ENCODE measurements at places on chromosomes 3 and 15. TPM values are rescaled to one million over a fixed set of nuclear protein-coding genes. Genes with fewer than 3 reads are reported as not detected.

- no peak for DNase-seq
Observed at GRCh38 chr15:56736308-56736707, 3.0 kb upstream of the ZNF280D start.

DNA sequence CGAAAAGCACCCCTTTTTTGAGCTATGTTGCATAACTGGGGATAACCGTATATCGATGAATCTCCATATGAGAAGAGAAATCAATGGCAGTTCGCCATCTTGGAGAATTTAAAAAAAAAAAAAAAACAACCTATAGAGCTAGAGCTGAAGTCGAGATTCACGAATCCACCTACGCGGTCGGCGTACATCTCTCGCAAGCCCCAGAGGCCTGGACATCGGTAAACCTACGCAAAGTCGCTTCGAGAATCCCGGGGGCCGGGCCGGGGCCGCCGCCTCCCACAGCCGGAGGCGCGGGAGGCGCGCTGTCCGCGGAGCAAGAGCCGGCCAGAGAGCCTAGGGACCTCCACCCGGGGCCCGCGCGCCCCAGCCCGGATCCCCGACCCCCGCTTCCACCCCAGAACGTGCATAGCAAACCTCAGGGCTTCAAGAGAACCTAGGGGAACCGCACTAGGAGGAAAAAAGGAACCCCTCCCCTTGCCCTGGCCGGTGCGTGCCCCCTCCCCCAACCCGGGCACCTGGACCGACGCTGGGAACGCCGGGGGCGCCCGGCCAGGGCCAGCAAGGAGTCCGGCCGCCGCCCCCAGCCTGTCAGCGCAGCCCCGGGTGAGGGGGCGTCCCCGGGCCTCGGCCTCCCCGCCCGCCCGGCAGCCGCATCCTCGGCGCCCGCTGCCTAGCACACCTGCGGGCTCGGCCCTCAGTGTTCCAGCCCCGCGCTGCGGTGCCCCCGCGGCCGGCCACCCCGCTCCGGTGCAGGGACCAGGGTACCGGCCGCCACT, 567 bp downstream of the PFN2 start:
- peak; percentile 88 for DNase-seq

- no peak for DNase-seq
Observed at GRCh38 chr3:279325-279724, 82.8 kb downstream of the CHL1 start.

GRCh38 chr3:70315021-70315420, 2.6 kb upstream of the MDFIC2 start:
- no peak for DNase-seq

GRCh38 chr3:171846597-171846996, 3.4 kb downstream of the TMEM212 start:
- no peak for DNase-seq

DNA sequence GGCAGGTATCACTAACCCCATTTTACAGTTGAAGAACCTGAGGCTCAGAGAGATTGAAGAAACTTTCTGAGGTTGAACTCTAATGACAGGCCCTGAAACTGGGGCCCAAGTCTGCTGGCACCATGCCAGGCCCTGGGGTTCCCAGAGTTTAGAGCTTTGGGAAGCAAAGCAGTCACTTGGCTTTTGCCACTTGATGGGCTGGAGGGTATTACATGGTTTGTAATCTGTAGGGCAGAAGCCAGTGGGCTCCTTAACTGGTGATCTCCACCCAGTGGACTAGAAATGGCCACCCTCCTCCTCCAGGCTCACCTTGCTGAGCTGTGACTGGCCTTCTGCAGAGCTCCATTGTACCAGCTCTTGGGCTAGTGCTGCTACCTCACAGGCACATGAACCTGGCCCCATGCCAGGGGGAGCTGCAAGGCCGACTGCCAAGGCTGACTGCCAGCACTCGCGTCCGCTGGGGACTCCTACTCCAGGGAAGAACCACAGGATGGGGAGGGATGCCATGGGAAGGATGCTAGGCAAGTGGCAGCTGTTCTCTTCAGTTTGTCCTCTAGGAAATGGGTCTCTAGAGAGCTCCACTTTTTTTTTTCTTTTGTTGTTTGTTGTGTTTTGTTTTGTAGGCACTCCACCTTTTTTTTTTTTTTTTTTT, 104.8 kb downstream of the ETFA start:
- no peak for DNase-seq

GRCh38 chr3:135694142-135694541, 271.4 kb upstream of the PPP2R3A start:
- no peak for DNase-seq

PLXND1 gene
- total RNA-seq = 83.2 TPM

RPSA gene
- total RNA-seq = 1,584 TPM

PLA2G4D gene
- total RNA-seq = not detected

Data from endodermal cell (in vitro differentiated cells).